ENCODE measurements at places on chromosomes 16 and 17. TPM values are rescaled to one million over a fixed set of nuclear protein-coding genes. Genes with fewer than 3 reads are reported as not detected.

E2F4 gene
- 64.7 TPM for polyA plus RNA-seq

GRCh38 chr17:76164331-76164730, 23.3 kb upstream of the FOXJ1 start:
- no peaks in the 10 kb centered on the region for H3K4me1 ChIP-seq
- H3K36me3 ChIP-seq = no peaks in the 10 kb centered on the region
- DNase-seq = no peak

GRCh38 chr17:77883213-77883650, 75.3 kb upstream of the TNRC6C start:
- DNase-seq = no peak
- H3K4me3 ChIP-seq = no peak overlapping the region
- H3K27ac ChIP-seq = no peak overlapping the region
- H3K27me3 ChIP-seq = peaks cover 44% of the 10 kb centered on the region
- no peaks in the 10 kb centered on the region for H3K36me3 ChIP-seq
- H3K4me1 ChIP-seq = peaks cover 12% of the 10 kb centered on the region

- DNase-seq = peak; percentile 83
- H3K27me3 ChIP-seq = no peaks in the 10 kb centered on the region
- H3K36me3 ChIP-seq = peaks cover 4% of the 10 kb centered on the region
These were observed 108.4 kb downstream of the OR1D5 start for GRCh38 chr17:2954898-2955445.

Data from keratinocyte (primary cell).